Uterus (tissue), 4 donors: ENCODE measurements at places on chromosomes 3 and 15.

GRCh38 chr3:74624301-74624700 is 9.8 kb upstream of the CNTN3 start:
- DNase-seq = no peak

- no peak for DNase-seq
Observed at GRCh38 chr3:167253037-167253436, 127.1 kb downstream of the ZBBX start.

GRCh38 chr15:91246998-91247397 is 146.9 kb downstream of the SV2B start:
- no peak for DNase-seq

GRCh38 chr3:4906107-4906621 is 73.1 kb upstream of the BHLHE40 start:
- no peak for DNase-seq

DNA sequence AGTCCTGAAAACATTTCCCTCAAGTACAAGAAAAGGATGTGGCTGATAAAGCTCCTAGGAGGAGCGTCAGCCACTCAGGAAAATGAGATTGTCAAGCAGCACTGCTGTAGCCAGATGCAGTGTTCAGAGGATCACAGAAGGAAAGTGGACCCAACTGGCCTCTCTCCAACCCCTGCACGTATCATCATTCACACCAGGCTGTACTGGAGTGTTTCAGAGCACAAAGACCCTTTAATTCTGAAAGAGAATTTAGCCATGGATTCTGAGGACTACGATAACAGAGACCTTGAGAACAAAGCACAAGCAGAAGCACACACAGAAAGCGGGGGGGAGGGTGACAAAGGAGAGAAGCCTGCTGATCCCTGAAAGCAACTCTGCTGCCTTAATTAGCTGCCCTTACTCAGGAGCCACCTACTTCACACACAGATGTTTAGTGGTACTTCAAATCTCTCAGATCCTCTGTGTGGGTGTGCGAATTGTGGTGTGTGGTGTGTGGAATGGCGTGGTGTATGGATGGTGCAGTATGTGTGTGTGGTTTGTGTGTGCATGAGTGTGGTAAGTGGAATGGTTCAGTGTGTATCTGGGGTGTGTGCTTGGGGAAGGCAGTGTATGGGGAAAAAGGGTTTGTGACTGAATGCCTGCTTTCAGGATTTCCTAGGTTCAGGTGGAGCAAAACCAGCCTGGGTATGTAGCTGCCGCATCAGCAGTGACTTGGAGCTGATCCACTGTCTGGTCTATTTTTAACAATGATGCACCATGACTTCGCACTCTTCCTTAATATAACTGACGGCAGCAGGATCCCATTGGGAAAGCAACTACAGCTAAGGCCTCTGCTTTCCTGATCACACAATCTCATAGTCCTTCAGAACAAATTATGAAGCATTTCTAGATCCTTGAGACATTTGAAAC is 192.5 kb downstream of the RSL24D1 start:
- DNase-seq = no peak

- DNase-seq = no peak
Observed at GRCh38 chr3:57199895-57200297, at the start of gene HESX1. Gene HESX1, minus strand, starts transcription at chr3:57199978. Its CDS starts 60 bp downstream, at chr3:57199918.

DNA sequence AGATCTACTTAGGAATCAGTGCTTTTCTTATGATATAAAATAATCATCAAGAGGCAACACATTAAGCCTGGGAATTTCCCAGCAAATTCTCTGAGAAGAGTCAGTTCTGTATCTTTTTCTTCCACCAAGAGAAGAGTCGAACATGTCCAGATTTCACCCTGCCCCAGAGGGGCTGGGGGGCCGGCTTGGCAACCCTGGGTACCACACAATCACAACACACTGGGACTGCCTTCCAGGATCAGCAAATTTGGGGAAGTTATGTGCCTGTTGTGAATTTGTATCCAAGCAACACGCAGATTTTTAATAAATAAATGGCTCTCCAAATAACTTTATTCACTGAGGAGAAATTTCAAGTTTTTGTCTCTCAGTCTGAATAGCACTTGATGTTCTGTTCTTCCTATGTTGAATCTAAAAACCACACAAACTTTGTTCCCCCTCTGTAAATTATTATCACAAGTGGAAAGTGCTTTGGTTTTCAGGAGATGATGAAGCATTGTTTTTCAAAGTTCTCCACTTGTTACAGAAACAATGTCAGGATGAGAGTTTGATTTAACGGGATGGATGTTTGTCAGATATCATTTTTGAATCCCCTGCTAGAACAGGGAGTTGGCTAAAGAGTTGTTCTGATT is 357.2 kb downstream of the ZNF385D start:
- DNase-seq = no peak

DNA sequence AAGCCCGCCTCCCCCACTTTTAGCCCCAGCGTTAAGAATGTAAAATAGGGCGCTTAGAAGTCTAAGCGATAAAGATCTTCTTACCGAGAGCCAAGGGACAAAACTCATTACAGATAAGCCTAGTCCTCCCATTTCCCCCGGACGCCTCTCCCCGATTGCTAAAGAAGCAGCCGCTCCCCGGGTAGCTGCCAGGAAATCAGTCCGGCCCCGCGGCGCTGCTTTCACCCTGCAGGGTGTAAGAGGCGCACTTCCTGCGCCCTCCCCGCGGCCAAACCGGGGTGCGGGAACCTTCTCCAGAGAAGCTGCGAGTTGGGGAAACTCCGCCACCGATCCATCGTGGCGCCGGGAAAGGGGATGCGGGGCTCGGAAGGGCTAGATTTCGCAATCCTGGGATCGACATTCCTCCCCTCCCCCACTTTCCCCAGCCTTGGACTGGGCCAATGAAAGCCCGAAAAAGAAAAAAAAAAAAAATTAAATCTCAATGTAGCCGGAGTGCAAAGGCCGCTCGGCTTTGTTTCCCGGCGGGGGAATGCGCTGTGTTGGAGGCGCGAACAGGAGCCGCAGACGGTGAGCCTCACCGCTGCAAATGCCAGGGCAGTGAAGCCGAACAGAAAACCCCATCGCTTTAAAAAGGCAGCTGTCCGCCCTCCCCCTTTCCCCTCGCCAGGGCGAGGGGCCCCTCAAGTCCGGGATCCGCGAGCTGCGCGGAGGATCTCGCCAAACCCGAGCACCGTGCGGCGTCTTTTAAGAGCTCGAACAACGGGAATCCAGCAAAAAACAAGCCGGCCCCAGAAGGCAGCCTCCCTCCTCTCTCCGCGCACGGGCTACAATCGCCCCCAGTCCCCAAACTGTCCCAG is 626 bp upstream of the PTPRG start:
- peak; percentile 84 for DNase-seq

DNA sequence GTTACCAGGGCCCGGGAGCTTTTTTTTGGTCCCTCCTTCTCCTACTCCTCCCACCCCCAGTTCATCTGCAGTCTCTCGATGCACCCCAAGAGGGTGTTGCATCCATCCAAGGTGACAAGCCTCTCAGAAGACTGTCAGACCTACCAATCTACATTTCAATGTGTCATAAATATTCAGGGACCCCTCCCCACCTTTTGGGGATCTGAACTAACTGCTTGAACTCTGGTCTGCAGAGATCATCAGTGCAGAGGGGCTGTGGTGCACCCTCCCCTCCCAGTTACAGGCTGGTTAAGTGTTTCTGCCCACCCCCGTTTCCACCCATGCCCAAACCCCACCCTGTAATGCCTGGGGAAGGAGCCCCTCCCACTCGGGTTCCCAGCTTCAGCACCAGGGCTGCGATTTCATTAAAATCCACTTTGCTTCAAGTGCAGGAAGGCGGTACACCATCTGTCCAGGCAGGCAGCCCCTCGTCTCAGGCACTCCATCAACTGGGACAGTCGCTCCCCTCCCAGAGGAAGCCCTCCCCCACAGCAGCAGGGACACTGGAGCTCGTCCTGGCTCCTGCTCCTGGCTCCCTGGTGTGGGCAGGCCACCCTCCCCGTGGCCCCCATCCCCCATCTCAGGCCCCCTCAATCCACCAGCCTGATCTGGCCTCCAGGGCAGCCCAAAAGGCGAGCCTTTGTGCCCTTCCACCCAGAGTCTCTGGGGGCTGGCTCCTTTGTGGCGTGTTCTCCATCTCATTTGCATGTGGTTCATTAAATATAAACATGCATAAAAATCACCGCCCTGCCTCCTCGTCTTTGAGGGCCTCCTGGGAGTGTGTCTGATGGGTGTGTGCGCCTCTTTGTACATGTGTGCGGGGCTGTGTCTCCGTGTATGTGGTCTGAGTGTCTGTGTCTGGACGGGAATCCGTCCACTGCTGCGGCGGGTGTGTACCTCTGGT is 32.3 kb downstream of the RNU5B-1 start:
- no peak for DNase-seq

DNA sequence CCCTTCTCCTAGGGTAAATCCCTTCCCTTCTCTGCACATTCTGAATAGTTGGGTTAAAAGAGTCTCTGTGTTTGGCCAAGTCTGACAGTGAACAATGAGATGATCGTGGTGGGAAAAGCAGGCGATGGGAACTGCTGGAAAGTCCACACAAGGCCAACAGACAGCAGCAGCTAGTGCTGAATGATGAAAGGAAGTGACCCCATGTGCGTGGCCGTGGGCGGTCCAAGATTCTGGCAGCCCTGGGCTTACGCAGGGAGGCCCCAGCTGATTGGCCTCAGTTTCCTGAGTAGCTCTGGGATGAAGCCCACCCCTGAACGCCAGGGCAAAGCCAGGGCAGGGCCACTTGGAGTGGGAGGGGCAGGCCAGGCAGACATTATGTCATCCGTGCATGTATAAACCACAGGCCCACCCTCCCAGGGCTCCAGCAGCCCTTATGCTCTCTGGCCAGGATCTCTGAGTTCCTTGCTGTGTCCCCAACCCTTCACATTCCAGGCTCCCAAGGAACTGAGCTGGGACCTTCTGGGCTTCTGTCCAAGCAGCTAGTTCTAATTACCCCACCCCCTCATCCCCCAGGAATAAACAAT is 57.8 kb downstream of the CDC25A start:
- peak; percentile 76 for DNase-seq

- no peak for DNase-seq
Observed at GRCh38 chr3:66761093-66761780, 236.9 kb upstream of the KBTBD8 start.

- DNase-seq = no peak
Observed at GRCh38 chr3:41450416-41451231, 251.3 kb downstream of the CTNNB1 start.

- DNase-seq = no peak
Observed at GRCh38 chr15:71809346-71809745, 1.0 kb upstream of the NR2E3 start.

DNA sequence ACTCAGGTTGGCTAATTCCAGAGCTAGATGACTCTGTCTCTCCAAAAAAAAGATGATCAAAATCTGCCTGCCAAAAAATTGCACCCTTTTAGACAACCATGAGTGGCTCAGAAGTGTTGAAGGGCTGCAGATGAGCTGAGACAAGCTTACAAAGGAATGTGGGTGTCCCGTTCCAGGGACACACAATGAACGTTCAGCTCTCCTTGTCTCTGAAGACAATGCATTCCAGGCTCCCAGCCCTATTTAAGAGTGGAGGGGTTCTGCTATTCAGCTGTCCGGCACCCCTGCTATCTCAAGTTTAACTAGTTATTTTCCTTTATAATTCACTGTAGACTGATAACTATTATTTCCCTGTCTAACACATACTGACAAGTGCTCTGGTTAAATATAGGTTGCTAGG is 355.1 kb upstream of the WNT5A start:
- DNase-seq = no peak

DNA sequence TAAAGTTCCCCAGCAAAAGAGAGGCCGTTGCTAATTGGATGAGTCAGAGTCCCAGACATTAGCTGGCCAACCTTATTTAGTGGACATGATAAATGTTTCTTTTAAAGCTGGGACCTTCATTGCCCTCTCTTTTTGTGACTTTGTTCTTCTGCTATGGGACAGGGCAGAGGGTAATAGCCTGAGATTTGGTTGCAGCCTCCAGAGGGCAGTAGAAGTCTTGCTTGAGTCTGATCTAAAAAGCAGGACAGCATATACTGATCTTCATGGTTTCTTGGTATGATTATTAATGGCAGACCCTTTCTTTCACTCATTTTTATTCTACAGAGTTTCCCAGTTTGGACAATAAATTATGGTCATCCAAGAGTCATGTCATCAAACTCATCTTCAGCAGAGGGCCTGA is 25.1 kb upstream of the ZKSCAN7 start:
- DNase-seq = no peak

GRCh38 chr3:186057594-186057993 is 51.3 kb downstream of the ETV5 start:
- no peak for DNase-seq

GRCh38 chr3:95797081-95797480 is 1017.3 kb upstream of the EPHA6 start:
- DNase-seq = no peak

DNA sequence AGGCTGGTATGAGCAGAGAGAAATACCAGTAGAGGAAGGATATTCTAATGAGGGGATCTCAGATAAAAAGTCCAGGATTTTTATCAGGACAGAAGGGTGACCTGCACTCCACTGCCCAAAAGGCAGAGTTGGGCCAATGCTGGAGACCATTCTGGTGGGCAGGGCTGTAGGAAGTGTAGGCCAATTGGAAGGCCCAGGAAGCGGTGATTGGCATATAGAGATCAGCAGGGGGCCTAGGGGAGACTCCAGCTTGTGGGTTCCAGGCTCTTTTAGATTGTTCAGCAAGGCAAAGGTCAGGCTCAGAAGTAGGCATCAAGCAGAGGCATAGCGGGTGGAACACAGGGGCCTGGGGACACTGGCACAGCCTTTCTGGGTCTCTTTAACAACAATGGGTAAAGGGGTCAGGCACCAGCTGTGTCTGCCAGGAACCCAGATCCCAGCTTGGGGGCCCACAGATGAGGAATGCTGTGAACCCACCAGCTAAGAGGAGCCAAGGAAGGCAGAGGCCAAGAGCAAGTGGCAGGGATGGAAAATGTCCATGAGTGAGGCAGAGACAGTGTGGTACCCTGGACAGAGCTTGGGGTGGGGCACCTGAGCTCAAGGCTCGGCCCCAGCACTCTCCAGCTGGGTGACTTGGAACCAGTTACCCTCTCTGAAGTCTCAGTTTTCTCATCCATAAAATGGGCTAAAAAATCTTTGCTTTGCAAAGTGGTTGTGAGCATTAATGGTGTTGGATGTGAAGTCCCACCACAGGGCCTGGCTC is 27.0 kb upstream of the RASGRF1 start:
- DNase-seq = no peak

GRCh38 chr15:41655716-41656115 is 4.5 kb upstream of the MGA start:
- DNase-seq = no peak

- DNase-seq = no peak
Observed at GRCh38 chr3:176566757-176567156, 630.5 kb downstream of the TBL1XR1 start.

- peak; percentile 58 for DNase-seq
Observed at GRCh38 chr15:63243101-63243500, 34.3 kb upstream of the APH1B start.

GRCh38 chr3:157493627-157494550 is 9.3 kb downstream of the VEPH1 start:
- no peak for DNase-seq

- DNase-seq = no peak
Observed at GRCh38 chr15:40964634-40965033, 11.4 kb downstream of the CHAC1 start.
